ENCODE measurements at places on chromosomes 7 and 10.

DNA sequence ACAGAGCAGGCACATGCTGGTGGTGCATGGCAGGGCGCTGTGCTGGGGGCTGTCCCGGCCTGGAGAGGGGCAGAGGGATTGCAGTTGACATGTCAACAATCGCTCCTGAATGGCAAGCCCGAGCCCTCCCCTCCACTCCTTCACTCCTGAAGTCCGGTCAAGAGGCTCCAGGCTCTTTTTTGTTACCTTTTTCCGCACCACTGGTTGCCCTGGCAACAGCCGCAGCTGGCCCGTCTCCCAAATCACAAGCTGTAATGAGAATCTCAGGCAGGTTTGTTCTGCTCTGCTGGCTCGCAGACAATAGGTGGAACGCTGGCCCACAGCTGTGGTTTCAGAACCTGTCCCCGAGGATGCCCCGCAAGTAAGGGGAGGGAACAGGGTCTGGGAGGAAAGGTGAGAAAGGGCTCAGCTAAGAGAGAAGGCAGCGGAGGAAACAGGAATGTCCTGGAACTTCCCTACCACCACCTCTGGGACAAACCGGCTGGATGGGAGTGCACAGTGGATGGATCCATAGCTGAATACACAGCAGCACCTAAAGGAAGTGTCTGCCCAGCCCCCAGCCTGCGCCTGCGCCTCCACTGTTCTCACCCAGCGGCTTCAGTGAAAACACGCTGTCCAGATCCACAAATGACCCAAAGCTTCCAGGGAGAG, 58.9 kb downstream of the CALML3 start:
- DNase-seq = no peak

GRCh38 chr10:79292891-79293746, 54.1 kb upstream of the PPIF start:
- DNase-seq = no peak

GRCh38 chr7:21886396-21886795, 59.3 kb downstream of the CDCA7L start:
- no peak for DNase-seq

GRCh38 chr7:42915356-42915755, 3.5 kb upstream of the C7orf25 start:
- DNase-seq = no peak

All from NCI-H446 (cell line).